Activated T-cell treated with anti-CD3 and anti-CD28 coated beads, Interleukin-2, amount 50 U/mL, for 72 hours (primary cell): ENCODE measurements at places on chromosomes 4 and X. TPM values are rescaled to one million over a fixed set of nuclear protein-coding genes. Genes with fewer than 3 reads are reported as not detected.

GRCh38 chr4:120856294-120856693, 66.2 kb downstream of the PRDM5 start:
- peaks cover 26% of the 10 kb centered on the region for H3K4me1 ChIP-seq
- peak overlapping the region; percentile 55 for H3K27ac ChIP-seq
- DNase-seq: no peak
- H3K36me3 ChIP-seq: no peaks in the 10 kb centered on the region
- peaks cover 25% of the 10 kb centered on the region for H3K27me3 ChIP-seq

- peaks cover 12% of the 10 kb centered on the region for H3K4me1 ChIP-seq
- no peak for DNase-seq
- no peaks in the 10 kb centered on the region for H3K27me3 ChIP-seq
These were observed 11.9 kb downstream of the HSD17B13 start for GRCh38 chr4:87310691-87311335.

- DNase-seq: no peak
- H3K4me3 ChIP-seq: no peak overlapping the region
- H3K27me3 ChIP-seq: no peaks in the 10 kb centered on the region
- no peaks in the 10 kb centered on the region for H3K36me3 ChIP-seq
- no peaks in the 10 kb centered on the region for H3K4me1 ChIP-seq
- H3K27ac ChIP-seq: no peak overlapping the region
These were observed 2189.6 kb downstream of the PCDH7 start for GRCh38 chr4:32909736-32910135.

DNA sequence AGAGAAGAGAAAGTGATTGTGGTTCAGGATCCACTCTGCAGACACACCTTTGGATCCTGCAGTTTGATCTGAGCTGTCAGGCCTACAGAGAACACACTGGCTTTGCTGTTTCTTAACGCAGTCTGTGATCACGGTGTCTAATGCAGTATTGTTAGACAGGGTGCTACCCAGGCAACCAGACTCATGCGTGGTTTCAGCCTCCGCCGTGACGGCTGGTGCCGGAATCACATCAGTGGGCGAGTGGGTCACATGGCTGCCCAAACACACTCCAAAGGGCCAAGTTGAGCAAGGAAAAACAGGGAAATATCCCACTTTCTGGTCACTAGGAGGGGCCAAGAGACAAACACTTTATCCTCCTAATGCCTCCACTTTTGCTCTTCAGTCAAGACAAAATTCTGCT, 27.5 kb downstream of the CCDC149 start:
- no peaks in the 10 kb centered on the region for H3K4me1 ChIP-seq
- H3K27ac ChIP-seq: no peak overlapping the region
- no peak overlapping the region for H3K4me3 ChIP-seq

DNA sequence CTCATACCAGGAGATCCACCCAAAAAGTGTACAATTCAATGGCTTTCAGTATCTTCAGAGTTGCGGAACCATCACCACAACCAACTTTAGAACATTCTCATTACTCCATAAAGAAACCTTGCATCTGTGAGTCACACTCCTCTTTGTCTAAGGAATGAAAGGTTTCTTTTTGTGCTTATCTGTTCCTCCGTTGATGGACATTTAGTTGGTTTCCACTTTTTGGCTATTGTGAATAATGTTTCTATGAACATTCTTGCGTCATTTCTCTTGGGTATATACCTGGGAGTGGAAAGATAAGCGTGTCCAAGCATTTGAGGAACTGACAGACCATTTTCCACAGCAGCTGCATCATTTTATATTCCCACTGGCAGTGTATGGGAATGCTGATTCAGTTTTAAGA, 10.6 kb downstream of the FAM184B start:
- H3K27me3 ChIP-seq: peaks cover 9% of the 10 kb centered on the region
- no peak overlapping the region for H3K4me3 ChIP-seq
- no peak for DNase-seq
- H3K4me1 ChIP-seq: peaks cover under 1% of the 10 kb centered on the region
- no peak overlapping the region for H3K27ac ChIP-seq

- peaks cover 13% of the 10 kb centered on the region for H3K36me3 ChIP-seq
- peaks cover 20% of the 10 kb centered on the region for H3K4me1 ChIP-seq
- no peak for DNase-seq
These were observed 22.1 kb downstream of the ANAPC10 start for GRCh38 chr4:145075742-145076468.

GRCh38 chr4:83783215-83783614, 247.3 kb downstream of the GPAT3 start:
- DNase-seq: no peak
- H3K4me3 ChIP-seq: no peak overlapping the region
- H3K36me3 ChIP-seq: no peaks in the 10 kb centered on the region
- no peaks in the 10 kb centered on the region for H3K4me1 ChIP-seq
- H3K27me3 ChIP-seq: peaks cover 6% of the 10 kb centered on the region

DNA sequence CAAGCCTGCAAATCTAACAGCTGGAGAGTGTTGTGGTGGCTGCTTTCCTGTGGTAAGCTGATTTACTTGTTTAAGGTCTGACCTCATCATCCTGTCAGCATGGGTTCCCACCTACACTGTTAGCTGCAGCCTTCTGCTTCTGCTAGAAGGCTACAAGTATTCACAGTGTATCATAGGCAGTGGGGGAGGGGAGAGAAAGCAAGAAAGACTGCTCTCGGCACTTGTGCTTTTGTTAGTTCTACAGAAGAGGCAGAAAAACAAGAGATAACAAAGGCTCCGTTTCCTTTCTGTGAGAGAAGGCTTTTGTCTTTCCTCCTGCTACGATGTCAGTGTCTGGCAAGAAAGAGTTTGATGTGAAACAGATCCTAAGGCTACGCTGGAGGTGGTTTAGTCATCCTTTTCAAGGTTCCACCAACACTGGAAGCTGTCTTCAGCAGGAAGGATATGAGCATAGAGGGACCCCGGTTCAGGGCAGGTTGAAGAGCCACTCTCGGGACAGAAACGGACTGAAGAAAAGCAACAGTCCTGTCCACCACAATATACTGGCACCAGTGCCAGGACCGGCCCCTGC, at the start of gene KLHL4:
Gene KLHL4 (plus strand): TSS at position 232 of the 571 bp plus-strand sequence. CDS start 92 bp downstream, at position 324.
- no peaks in the 10 kb centered on the region for H3K4me1 ChIP-seq
- no peaks in the 10 kb centered on the region for H3K36me3 ChIP-seq
- H3K27ac ChIP-seq: no peak within 1 kb of the TSS
- no peaks in the 10 kb centered on the region for H3K27me3 ChIP-seq
- DNase-seq: no peak

DNA sequence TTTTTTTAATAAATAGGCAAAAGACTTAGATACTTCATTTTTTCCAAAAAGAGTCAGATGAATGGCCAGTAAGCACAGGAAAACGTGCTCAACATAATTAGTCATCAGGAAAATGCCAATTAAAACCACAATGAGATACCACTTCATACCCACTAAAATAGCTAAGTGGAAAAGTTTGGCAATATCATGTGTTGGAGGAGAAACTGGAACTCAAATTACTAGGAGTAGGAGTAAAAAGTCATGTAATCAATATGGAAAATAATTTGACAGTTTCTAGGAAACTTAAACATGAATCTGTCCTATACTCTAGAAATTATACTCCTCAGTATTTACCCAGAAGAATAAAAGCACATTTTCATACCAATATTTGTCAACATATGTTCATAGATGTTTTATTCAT, 449.8 kb downstream of the INPP4B start:
- H3K4me1 ChIP-seq: peaks cover 99% of the 10 kb centered on the region
- peak overlapping the region; percentile 100 for H3K27ac ChIP-seq
- no peaks in the 10 kb centered on the region for H3K27me3 ChIP-seq
- peak overlapping the region; percentile 68 for H3K4me3 ChIP-seq
- H3K36me3 ChIP-seq: peaks cover 14% of the 10 kb centered on the region

GRCh38 chr4:151004222-151004621, 10.9 kb downstream of the LRBA start:
- peaks cover 2% of the 10 kb centered on the region for H3K36me3 ChIP-seq
- H3K4me1 ChIP-seq: peaks cover 48% of the 10 kb centered on the region
- no peak for DNase-seq
- H3K27me3 ChIP-seq: no peaks in the 10 kb centered on the region
- H3K4me3 ChIP-seq: no peak overlapping the region

GRCh38 chrX:74085642-74086236, 218.2 kb upstream of the ZCCHC13 start:
- peaks cover 11% of the 10 kb centered on the region for H3K27me3 ChIP-seq
- H3K4me1 ChIP-seq: no peaks in the 10 kb centered on the region
- DNase-seq: no peak
- H3K4me3 ChIP-seq: no peak overlapping the region

DNA sequence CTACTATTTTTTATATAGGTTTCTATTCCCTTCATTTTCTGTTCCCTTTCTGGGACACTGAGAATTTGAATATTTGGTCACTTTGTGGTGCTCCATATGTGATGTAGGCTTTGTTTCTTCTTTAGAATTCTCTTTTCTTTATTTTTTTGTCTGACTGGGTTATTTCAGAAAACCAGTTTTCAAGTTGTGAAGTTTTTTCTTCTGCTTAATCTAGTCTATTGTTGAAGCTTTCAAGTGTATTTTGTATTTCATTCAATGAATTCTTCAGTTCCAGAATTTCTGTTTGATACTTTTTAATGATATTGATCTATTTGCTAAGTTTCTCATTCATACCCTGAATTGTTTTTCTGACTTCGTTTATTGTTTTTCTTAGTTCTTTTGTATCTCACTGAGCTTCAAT, 96.2 kb upstream of the HAND2 start:
- peaks cover 7% of the 10 kb centered on the region for H3K36me3 ChIP-seq
- H3K4me1 ChIP-seq: no peaks in the 10 kb centered on the region
- no peak overlapping the region for H3K27ac ChIP-seq
- no peak for DNase-seq
- no peaks in the 10 kb centered on the region for H3K27me3 ChIP-seq

ASB9 gene
- not detected for total RNA-seq

CENPVL3 gene
- 0.16 TPM for total RNA-seq

AMOT gene
- total RNA-seq: 1.3 TPM

ZFYVE28 gene
- 24.4 TPM for total RNA-seq

SORCS2 gene
- total RNA-seq: 0.07 TPM

UGT8 gene
- total RNA-seq: 0.74 TPM

GPRASP1 gene
- total RNA-seq: 7.4 TPM

REPS2 gene
- 0.39 TPM for total RNA-seq

MAML3 gene
- total RNA-seq: 5.5 TPM
